ENCODE measurements at places on chromosomes 7 and 10.

DNA sequence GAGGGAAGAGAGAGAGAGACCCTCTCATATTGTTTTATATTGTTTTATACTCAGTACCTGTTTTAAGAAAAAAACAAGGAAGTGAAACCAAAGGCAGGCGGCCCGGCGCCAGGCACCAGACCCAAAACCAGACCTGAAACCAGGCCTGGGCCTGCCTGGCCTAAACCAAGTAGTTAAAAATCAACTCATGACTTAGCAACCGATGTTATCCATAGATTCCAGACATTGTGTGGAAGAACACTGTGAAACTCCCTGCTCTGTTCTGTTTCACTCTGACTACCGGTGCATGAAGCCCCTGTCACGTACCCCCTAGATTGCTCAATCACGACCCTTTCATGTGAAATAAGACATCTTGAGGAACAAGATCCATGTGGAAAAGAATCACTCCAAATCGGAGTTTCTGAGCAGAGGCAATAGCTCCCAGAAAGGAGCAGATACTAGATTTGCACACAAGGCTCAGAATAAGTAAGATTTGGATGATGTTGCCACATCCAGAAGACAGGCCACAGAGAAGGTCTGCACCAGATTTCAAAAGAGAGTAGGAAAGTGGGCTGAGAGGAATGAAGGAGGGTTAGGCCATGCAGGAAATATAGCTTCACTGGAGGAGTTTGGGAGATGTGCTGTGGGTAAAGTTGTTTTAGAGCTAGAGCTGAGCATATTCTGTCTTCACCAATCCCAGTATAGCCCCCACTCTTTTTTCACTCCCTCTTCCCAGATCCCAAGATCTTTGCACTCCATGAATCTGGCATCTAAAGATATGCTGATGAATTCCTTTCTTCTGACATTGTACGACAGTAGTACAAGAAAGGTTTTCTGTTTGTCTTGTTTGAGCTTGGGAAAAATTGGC is 8.8 kb upstream of the ZNF248 start:
- DNase-seq, result no peak

DNA sequence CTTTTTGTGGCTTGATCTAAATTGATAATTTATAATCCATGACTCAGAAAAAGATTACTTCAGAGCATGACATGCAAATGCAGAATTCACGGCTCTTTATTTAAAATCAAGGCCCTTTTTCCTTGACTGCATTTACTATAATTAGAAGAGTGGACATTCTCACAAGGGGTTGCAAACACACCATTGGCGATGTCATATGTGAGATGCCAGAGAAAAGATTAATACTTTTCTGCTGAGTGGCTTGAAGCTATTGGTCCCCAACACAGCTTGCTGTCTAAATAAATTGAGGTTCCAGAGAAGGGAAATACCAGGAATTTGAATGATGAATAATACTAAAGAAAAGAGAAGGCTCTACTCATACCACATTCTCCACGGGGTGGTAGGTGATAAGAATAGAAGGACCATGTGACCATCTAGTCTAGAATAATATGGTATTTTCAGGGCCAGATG is 78.7 kb upstream of the ARID5B start:
- DNase-seq, result no peak

DNA sequence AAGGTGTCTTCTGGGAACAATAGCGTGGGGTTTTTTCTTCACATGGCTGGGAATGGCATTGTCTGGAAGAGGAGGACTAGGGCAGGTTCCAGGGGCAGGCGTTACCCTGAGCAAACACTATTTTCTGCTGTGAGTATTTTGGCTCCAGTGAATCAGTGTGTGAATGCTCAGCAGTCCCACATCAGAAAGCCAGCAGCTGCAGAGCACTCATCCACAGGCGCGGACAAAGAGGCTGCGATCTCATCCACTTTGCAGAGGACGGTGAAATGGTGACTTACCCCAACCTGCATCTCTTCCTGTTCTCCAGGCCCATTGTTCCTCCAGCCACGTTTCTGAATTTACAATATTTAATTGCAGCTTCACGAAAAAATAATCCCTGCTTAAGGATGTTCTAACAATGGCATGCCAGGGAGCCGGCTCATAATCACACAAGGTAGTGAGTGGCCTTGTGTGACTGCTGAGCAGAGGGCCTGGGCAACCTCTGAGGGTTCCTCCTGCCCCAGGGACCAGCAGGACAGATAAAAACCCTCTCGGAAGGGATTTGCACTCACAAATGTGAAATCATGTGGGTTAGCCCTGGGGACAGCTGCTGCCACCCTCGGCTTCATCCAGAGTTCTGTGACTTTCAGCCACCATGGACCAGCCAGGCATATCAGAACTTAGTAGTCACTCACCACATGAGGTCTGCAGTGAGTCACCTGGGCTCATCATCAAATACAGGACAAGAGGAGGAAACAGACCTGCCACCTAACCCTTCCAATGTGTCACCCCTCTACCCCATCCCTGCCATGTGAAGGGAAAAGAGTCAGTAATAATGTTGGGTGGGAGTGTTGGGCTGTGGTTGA is 65.0 kb upstream of the EN2 start:
- no peak for DNase-seq

DNA sequence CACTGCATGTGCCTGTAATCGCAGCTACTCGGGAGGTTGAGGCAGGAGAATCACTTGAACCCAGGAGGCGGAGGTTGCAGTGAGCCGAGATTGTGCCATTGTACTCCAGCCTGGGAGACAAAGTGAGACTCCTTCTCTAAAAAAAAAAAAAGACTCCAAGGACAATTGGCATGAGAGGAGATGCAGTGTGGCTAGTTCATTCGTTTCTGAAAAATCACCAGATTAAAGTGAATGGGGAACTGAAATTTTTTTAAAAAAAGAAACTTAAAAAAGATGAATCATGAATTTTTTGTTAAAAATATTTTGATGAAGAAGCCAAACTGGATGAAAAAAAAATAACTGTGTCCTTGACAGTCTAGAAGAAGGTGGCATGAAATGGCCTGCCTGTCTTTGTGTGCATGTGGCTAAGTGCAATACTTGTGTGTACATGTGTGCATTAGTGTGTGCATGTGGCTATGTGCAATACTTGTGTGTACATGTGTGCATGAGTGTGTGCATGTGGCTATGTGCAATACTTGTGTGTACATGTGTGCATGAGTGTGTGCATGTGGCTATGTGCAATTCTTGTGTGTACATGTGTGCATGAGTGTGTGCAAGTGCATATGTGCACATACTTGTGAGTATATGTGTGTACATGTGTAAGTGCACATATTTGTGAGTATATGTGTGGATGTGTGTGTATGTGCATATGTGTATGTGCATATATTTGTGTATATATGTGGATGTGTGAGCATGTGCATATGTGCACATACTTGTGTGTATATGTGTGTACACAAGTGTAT is 391.7 kb upstream of the KLF6 start:
- DNase-seq, result no peak

DNA sequence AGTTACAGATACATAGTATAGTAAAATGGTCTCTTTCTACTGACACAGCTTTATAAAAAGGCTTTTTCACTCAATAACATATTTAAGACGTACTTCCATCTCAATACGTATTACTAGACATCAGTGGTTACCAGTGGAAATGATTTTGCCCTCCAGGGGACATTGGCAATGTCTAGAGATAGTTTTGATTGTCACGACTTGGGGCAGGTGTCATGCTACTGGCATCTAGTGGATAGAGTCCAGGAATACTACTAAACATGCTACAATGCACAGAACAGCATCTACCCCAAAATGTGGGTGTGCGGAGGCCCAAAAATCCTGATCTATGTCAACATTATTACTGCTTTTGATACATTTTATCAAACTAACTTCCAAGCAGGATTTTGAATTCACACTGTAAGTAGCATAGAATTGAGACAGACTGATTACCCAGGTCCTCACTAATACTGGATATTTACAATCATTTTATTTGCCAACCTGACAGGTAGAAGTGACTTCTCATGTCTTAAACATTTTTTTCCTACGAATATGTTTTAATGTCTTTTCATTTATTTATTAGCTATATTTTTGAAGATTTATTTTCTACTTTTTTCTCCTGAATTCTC is 53.8 kb downstream of the HGF start:
- no peak for DNase-seq

DNA sequence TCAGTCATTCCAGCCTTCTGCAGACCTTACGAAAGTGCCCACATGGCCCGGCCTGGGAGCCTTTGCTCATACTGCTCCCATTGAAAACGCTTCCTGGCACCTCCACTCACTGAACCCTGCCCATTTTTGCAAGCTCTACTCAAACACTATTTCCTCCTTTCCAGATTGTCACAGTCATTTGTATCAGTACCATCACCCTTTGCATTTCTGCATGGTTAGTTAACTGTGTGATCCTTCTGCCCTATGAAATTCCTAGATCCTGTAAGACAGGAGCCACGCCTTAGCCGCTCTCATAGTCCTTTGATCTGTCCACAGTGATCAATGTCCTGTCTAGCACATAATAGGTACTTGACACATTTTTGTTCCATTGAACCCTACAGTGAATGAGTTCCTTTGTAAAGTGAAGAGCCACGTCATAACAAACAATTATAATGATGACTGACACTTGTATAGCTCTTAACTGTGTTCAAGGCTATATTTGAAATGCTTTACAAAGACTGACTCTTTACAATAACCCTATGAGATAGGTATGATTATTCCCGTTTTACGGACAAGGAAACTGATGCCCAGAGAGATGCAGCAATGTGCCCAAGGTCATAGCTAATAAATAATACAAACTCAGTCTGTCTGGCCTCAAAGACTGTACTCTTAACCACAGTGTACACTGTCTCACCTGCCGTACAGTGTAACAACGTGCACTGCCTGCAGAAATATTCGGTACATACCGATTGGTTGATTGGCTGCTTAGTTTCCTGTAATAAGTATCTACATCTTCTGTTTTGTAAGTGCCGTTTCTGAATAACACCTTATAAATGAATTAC is 16.6 kb upstream of the ITIH2 start:
- no peak for DNase-seq

GRCh38 chr7:340200-340937 is 50.4 kb downstream of the FOXL3 start:
- DNase-seq, result no peak

- no peak for DNase-seq
These were observed 3.6 kb downstream of the C10orf67 start for GRCh38 chr10:23341004-23341403.

- DNase-seq, result no peak
These were observed 337.0 kb upstream of the FZD8 start for GRCh38 chr10:35979116-35979515.

DNA sequence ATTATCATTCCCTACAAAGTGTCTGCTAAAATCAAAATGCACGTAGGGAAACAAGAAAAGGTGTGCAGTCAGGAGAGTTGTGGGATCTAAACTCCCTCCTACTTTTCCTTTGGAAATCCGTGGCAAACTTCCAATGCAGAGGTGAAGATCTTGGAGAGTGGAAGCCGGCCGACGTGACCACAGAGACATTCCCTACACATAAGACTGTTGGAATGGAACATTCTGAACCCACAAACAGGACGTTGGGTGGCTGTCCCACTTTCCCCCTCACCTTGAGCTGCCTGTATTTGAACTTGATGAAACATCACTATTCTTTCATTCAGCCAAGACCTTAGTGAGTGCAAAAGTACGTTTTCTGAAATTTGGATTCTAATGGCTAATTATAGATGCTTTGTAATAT is 65.9 kb downstream of the PRKCQ start:
- DNase-seq, result no peak

GRCh38 chr7:148882841-148883265 is 1.2 kb downstream of the EZH2 start:
- DNase-seq, result no peak

DNA sequence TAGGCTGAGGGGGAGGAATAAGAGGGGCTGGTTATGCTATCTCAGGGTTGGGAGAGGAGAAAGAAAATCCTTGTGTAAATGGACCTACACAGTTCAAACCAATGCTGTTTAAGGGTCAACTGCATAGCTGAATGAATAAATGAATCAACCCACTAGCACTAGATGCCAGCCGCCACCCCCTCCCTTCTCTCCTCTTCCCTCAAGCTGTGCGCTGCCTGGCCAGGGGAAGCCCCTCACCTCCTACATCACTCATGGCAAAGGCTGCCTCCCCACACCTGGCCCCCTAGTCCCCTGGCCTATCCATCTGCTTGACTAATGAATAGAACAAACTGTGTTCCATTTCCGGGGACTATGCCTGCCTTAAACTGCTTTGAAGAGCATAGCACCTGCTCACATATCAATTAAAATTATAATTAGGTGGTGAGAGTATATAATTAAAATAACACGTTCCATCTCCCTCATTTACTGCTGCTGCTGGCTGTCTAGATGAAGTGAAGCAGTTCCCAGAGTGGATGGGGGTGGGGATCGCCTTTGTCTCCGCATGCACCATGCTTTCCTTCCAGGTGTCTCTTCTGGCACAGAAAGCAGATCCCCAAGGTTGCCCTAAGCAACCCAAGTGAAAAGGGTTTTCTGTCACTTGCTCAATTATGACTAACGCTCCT is 32.6 kb downstream of the GRID1 start:
- no peak for DNase-seq

- no peak for DNase-seq
These were observed 135.8 kb downstream of the KCNMA1 start for GRCh38 chr10:77501846-77502261.

DNA sequence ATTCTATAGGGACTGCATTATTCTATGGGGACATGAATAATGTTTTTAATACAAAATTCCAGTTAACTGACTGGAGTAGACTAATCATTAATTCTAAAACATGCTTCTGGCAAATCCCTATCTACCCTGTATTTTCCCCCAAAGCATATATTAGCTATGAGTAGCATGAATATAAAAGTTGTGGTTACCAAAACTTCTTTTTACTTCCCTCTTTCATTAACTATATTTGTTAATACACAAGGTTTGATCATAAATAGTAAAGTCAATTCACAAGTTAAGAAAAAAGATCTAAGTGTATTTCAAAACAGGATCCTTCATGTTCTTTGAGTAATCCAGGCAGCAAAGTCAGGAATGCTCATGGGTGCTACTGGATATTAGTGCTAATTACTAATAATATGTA is 2.9 kb upstream of the RALA start:
- DNase-seq, result no peak

DNA sequence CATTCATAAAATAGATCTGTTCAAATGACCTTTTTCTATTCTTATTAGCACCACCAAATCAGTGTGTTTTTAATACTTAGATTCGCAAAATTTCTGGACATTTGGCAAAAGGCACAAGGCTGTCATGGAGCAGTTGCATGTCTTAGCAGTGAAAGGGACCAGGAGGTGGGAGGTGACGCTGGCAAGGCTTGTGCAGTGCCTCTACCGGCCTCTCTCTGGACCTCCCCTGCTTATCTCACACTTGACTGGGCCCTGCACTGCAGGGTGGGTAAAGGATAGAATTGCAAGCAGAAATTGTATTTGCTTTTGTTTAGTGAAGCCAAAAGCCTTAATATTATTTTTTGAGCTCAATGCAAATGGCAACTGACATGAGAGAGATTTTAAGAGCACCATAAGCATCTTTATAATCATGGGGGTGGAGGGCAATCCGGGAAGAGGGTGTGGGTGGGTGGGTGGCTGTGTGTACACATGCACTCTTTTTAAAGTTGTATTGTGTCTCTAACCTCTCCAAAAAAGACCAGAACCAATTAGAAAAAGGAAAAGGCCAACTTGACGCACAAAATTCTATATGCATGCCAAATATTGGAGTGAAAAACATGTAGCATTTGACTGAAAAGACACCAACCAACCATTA is 106.3 kb downstream of the WNT2 start:
- no peak for DNase-seq

All from substantia nigra (tissue), 51 donors.